Progenitor cell of endocrine pancreas (in vitro differentiated cells): ENCODE measurements at places on chromosomes 5 and 9.

GRCh38 chr5:124832510-124832909, 86.1 kb upstream of the ZNF608 start:
- no peak for DNase-seq

DNA sequence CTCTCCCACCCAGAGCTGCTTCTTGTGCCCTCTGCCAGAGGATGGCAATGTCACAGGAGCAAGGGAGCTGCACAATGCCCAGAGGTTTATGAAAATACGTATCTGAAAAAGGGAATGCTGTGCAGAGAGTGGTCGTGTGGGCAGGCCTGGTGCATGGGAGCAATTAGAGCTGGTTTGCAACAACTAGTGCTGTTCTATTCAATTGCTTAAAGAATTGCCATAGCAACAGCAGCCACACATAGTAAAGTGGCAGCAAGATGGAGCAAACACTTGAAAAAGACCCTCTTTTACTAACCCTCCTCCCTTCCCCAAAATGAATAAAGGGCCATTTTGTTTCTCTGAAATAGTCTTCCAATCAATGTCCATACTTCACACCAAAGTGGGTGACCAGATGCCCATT, 166.3 kb downstream of the CRB2 start:
- no peak for DNase-seq

GRCh38 chr9:34746526-34746925, 36.6 kb upstream of the CCL21 start:
- DNase-seq, result no peak

GRCh38 chr5:32712481-32713360, 1.6 kb downstream of the NPR3 start:
- no peak for DNase-seq

- DNase-seq, result no peak
These were observed 208.6 kb downstream of the MPDZ start for GRCh38 chr9:13070612-13071595.

GRCh38 chr9:71648453-71648852, 119.9 kb downstream of the CEMIP2 start:
- no peak for DNase-seq

DNA sequence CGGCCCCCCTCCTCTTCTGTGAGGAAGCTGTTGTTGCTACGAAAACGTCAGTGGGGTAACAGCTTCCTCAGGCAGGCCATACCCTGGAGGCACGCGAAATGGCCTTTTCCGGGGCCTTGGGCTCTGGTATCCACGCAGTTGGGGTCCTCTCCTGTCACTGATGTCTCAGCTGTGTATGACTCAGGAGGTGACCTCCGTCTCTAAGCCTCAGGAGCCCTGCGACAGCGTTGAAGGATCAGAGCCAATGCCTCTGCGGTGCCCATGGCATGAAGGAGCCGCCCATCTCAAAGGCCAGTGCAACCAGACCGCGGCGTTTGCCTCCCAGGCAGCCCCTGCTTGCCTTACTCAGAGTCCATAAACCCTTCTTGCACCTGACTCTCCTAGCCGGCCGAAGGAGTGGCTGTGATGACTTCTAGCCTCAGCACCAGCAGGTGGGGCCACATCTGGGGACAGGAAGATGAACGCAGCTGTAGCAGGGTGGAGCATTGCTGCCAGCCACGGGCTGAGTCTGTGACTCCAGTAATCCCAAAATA, 1.0 kb upstream of the MXD3 start:
- no peak for DNase-seq

DNA sequence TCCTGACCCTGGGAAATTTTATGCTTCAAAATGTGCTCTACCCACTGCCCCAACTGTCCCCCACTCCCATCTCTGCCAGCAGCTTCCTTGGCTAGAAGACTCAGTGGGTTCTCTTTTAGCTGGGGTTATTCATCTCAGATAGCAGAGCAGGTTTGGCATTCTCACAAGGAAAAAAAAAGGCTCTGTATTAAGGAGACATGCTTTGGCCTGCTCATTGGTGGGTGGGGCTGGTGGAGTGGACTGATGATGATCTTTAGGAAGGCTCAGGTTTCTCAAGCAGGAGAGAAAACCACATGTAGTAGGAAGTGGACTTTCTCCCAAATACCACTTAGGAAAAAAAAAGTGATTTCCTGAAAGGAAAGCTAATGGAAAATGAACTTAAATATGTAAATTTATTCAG, 279.2 kb upstream of the ZNF462 start:
- no peak for DNase-seq

DNA sequence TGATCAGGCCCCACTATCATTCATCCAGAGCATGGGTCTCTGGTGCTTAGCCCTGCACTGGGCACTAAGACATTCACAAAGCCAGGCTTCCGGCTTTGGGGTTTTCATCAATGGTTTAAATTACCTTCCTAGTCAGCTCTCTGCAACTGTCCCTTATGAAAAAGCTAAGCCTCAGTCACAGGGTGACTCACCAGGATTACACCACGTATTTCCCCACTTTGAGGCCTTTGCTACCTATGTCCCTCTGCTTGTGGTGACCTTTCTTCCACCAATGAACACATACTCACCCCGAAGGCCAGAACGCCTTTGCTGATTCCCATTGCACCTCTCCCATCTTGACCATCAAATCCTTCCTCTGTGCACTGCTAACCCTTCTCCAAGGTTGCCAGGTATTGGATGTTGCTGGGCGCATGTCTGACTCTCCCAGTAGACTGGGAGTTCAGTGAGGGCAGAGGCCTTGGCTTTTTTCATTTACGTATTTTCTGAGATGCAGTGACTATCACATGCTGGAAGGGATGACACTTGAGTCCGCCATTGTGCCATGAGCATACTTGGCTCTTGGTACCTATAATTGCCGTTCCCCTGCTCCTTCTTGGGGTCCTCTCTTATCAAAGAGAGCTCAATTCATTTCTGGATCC, 58.7 kb upstream of the TNFSF8 start:
- DNase-seq, result no peak

DNA sequence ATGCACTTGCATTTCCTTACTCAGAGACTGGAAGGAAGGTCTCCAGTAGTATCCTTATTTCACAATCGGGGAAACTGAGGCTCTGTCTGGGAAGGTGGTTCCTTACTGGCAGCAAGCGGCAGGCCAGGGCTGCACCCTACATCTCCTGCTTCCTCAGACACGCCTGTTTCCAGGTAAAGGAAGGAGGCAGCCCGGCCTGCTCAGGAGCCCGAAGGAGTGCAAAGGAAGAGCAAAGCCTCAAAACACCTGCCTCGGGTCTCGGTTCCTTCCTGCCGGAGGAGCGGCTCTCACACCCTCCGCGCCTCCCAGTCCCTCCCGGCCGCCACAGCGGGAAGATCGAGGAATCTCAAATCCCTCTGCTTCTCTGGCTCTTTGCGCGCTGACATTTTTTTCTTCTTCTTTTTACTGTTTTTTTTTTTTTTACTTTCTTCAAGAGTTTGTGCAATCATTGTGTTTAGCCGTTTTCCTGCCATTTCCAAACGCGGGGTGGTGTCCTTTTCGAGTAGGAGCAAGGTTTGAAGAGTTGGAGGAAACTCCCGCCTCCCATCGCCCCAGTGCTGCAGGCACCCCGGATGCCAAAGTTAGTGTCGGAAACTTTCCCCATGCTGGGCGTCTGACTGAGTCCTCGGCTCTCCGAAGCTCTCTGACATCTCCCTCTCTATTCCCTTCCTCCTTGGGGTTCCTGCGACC, 1.0 kb downstream of the GGTA1 start:
- DNase-seq, result no peak

DNA sequence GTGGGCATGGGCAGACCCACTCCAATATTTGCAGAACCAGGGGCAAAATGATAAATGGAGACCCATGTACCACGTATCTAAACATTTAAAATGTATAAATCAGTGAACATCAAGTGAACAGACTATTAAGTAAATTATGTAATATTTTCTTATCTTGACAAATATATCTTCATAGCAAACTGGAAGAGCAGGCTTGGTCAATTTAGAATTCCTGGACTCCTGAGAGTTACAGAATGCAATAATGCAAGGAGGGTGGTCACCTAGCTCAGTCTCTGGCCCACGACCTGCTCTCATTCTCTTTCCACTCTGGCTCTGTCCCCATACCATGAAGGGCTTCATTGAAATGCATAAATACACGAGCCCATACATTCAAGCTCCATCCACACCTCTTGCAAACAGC, 398.0 kb downstream of the ENC1 start:
- DNase-seq, result no peak

DNA sequence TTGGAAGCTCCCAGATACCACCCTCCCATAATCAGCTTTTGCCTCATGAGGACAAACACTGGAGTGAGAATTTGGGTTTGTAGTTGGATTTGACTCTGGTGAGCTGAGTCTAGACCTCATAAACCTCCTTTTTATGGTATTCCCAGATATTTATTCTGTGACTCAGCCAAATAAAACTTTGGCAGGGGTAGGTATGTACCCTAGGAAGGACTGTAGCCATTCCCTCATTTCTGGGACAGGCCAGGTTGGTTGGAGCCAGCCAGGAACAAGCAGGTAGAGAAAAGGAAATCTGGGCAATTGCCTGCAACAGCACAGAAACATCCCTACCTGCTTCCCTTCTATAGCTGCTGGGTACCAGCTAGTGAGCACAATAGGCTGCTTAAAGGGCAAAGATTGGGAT, 19.4 kb downstream of the ENHO start:
- no peak for DNase-seq

- no peak for DNase-seq
These were observed 95.1 kb downstream of the ANXA2R start for GRCh38 chr5:42944989-42945388.
